ENCODE measurements at places on chromosomes 2 and 18.

- no peak for DNase-seq
Measured at GRCh38 chr2:220786216-220786615, 785.9 kb downstream of the EPHA4 start.

DNA sequence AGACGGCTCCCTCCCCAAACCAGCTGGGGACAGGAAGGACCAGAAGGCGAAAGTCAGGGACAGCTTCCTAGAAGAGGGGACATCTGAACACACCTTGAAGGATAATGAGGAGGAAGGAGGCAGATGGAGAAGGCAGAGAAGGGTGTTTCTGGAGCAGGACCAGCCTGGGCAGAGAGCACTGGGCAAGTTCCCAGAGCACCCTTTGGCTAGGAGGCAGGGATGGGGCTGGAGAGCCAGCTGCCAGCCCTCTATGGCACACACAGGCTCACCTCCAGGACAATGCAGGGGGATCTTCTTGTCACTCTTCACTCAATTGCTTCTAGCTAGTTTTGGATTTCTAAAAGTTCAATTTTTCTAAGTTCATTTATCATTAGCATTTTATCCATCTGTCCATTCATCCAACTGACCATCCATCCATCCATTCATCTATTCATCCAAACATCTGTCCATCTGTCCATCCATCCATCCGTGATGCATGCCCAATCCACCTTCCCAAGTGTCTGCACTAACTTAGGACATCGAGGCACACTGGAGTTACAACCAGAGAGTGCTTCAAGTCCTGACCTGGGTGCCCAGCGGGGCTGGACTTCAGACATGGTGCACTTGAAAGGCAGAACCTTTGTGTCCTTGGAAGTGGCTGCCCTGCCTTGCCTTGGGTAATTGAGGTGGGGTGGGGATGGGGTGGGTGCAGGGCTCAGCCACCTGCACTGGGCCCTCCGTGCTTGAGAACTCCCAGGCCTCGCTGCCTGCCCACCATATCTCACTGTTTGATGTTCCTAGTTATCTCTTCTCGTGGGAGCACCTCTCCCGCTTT, 42.5 kb downstream of the INHBB start:
- no peak for DNase-seq

DNA sequence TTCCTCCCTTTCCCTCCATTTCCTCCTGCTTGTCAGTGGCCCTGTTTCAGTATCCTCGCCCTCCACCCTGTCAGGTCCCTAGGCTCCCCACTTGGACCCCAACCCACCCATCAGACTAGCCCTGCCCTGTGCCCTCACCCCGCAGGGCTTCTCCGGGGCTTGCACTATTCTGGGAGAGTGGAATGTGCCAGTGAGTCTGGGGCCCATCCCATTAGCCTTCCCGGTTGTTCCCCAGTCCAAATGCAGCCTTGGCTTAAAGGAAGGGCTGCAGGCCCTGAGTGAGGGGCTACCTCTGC, 45.5 kb downstream of the MYO7B start:
- no peak for DNase-seq

DNA sequence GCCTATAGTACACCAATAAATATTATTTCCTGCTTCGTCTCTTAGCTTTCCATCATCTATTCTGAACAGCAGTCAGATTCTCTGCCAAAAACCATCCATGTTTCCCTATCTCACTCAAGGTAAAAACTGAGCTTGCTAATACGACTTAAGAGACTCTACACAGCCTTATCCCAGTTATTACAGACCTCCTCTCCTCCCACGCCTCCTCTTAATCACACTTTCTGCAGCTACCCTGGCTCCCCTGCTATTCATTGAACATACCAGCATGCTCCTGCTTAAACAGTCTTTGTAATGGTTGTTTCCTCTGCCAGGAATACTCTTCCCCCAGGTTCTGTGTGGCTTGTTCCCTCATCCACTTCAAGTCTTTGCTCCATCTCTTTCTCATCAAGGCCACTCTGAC, 81.5 kb downstream of the PDE1A start:
- DNase-seq: no peak

- no peak for DNase-seq
Measured at GRCh38 chr2:45793305-45793962, 142.0 kb downstream of the PRKCE start.

DNA sequence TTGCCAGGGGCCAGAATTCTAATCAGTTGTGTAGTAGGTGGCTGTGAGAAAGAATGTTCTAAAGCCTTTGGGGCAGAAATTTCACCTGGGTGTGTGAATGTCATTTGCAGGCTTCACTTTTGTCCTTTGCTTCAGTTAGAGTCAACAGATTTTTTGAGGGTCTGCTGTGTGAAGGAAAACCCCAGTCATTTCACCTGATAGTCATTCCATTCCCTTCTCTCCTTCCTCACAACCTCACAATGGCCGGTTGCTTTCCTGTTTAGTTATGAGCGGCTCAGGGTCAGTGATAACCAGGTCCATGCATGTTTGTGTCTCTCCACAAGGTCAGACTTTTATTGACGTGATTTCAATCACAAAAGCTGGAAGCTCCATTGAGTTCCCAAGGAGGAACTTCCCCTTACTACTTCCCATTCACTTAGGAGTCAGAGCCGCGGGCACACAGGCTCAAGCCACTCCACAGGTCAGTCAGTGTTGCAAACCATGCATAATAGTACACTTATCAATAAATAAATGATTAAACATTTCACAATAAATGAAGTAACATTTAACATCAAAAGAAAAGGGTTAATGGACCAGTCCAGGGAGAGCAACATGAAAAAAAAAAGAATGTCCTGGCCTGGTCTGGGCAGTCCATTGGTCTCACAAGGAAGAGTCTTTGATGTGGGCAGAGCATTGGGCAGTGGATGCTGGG, 74.3 kb downstream of the NPAS2 start:
- no peak for DNase-seq

DNA sequence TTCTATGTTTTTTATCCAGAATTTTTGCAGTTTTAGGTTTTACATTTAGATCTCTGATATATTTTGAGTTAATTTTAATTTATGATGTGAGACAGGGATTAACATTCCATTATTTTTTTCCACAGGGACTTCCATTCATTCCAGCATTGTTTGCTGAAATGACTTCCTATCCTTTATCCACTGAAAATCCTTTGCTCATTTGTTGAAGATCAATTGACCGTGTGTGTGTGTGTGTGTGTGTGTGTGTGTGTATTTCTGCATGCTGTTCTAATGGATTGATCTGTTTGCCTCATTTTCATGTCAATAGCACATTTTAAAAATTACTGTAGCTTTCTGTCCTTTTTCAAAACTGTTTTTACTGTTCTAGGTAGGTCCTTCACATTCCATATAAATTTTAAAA, 480.3 kb downstream of the DSC3 start:
- no peak for DNase-seq

GRCh38 chr2:149261692-149262091, 68.7 kb upstream of the LYPD6 start:
- DNase-seq: no peak

DNA sequence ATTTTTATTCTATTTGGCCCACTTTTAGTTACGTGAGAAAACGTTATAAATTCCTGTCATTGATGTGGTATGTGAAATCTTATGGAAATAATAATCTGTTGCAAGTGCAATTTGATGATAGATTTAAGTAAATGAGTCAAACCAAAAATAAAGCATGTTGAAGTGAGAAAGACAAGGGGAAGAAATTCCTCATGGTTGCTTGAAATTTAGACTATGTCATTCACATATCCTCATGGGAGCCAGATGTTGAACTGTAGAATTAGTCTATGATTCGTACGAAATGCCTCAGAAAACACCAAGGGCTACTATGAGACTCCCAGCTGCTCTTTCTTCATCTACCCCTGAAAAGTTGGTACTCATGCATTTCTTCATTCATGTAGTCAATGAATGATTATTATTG, 55.7 kb downstream of the KLHL14 start:
- DNase-seq: no peak

DNA sequence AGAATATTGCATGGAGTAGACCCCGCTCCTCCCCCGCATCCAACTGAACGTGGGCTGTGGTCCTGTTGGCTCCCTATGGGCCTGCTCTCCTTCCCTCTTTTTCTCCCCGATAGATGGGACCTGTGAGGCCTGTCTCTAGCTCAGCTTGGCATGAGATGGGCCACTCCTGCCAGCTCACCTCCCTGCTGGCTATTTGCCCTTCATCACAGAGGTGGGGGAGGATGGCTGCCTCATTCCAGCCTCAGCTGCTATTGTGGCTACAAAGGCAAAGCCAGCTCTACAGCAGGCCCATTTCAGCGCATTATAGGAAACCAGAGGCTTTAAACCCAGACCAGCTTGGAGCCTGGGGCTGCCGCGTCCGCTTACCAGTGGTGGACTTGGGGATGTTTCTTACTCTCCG, 313.9 kb downstream of the GBX2 start:
- DNase-seq: no peak

- DNase-seq: no peak
Measured at GRCh38 chr2:73895473-73895872, 2.7 kb downstream of the ACTG2 start.

GRCh38 chr2:26326514-26326913, 19.4 kb upstream of the SELENOI start:
- no peak for DNase-seq

DNA sequence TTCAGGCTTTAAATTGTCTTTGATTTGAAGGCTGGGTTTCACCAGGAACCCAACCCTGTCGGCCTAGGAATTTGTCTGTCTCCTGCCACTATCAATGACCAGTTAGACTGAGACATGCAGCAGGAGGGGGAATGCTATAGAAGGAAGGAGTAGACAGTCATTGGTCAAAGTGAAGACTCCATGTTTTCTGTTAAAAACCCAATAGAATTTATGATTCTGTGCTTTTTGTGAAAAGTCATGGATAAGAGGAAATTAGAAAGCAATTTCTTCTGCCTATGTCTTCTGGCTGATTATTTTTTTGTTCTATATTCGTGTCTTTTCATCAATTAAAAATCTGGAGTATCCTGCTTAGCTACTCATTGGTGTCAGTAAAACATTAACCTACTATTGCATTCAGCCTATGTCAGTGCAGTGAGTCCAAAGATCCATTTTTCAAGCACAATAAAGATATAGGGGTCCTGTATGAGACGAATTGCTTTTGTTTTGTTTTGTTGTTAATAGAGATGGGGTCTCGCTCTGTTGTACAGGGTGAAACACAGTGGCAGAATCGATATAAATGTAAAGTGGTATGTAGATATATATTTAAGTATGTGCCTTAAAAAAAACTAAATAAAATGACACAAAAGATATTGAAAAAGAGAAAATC, 7.9 kb upstream of the KYNU start:
- DNase-seq: no peak

DNA sequence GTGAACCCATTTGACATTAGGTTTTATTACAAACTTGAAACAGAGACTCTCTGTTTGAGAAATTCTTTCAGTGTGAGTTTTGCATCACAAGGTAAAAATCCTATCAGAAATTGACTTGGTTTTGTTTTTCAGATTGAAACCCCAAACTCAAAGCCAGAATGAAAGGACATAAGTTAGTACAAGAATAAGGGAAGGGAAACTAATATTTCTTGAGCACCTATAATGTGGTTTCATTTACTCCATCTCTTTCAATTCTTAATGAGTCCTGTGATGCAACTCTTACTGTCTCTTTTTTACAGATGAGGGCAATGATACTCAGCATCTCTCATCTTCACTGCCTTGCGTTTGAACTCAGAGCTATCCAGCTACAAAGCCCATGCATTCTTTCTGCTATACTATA, 210.0 kb upstream of the SIX3 start:
- no peak for DNase-seq
